ENCODE measurements at places on chromosomes 12 and 14.

DNA sequence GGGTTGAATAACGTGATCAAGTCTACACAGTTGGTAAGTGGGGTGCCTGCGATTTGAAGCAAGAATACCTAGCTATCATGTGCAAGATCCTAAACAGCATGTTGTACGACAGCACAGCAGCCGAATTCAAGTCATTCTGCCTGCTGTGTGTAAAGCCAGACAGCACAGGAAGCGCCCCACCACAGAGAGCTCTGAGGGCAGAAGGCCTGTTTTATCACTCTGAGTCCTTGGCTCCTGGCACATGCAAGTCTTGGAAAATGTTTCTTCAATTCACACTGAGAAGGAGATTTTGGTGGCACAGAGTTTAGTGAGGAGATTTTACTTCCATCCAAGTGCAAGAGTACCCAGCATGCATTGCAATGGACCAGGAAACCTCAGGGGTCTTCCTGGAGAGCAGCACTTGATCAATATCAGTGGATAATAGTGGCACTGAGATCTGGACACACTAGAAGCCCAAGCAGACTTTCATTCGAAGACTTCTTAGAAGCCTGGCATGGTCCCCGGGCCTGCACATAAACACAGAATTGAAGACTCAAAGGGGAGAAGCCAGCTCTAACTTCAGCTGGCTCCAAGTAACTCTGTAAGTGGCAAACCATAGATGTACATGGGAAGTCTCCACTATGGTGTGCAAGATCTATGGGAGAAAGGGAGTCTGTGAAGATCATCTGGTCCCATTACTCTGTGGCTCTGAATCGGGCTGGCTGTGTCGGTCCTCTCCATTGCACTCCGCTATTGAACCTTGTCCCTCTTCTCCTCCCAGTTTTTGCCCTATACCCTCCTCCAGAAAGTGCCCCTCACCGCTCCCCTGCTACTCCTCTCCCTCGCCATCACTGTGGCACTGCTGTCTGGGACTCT lies 1.5 kb upstream of the KRT1 start:
- no peak for DNase-seq

DNA sequence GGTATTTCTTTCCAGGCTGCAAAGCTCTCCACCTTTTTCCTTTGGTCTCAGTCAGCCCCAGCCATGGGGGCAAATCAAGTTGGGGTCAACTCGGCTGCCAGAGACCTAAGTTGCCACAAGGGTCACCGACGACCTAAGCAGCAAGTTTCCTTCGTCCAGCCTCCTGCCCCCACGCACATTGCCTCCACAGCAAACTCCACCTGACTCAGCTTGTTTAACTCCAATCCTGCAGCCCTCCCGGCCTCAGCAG lies 767 bp upstream of the KCNMB4 start:
- no peak for DNase-seq

GRCh38 chr14:87615822-87616679 lies 376.9 kb downstream of the GALC start:
- DNase-seq, result peak; percentile 47

DNA sequence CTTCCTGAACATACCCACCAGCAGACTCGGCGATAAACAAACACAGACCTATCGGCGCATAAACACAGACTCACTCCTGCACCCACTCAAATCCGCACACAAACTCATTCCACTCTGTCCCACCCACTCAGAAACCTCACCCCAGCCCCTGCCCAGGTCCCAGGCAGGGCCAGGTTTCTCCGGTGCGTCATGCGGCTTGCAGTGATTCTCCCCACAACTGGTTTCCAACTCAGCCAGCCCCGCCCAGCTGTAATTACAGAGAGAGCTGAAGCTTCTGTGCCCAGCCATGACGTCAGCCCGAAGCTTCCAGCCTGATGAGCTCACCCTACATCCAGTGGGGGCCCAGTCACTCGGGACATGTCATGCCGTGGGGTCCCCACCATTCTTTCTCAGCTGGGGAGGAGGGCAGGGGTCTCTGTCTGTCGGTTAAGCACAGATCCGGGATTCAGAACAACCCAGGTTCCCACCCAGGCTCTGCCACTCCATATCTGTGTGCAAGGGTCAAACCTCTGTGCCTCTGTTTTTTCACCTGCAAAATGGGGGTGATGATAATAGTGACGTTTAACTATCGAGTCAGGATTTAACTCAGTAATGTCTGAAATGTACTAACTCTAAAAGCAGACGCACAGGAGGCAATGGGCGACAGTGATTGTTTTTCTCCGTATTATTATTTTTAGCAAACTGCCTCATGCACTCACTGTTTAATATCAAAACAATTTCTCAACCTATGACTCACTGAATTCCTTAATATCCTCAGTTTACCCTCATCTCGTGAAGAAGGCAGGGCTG lies 2.3 kb upstream of the HSPB8 start:
- no peak for DNase-seq

GRCh38 chr14:31428011-31428410 lies 7.7 kb upstream of the HEATR5A start:
- no peak for DNase-seq

GRCh38 chr14:83058068-83058467 lies 1524.4 kb upstream of the SEL1L start:
- DNase-seq, result no peak

DNA sequence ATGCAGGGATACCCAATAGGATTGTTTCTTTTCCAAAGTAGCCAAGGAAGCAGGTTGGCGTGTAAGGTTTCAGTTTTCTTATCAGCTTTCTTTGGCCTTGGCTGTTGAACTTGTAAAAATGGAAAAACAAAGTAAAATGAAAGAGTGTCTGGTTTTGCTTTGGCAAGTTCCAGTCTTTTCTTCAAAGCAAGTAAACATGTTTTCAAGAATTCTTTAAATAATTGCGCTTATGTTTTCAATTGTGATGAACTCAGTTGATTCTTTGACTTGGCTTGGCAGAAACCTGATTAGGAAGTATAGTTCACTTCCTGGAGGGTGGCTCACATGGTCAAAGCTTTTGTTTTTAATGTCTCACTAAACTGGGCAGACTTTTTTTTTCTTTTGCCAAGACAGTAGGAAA lies 112.2 kb upstream of the USP44 start:
- no peak for DNase-seq

GRCh38 chr12:101002696-101003419 lies 207.2 kb downstream of the SLC5A8 start:
- no peak for DNase-seq

GRCh38 chr12:20646239-20646827 lies 48.8 kb upstream of the SLCO1C1 start:
- DNase-seq, result peak; percentile 54

GRCh38 chr14:63134801-63135200 lies 69.4 kb upstream of the RHOJ start:
- DNase-seq, result peak; percentile 21

DNA sequence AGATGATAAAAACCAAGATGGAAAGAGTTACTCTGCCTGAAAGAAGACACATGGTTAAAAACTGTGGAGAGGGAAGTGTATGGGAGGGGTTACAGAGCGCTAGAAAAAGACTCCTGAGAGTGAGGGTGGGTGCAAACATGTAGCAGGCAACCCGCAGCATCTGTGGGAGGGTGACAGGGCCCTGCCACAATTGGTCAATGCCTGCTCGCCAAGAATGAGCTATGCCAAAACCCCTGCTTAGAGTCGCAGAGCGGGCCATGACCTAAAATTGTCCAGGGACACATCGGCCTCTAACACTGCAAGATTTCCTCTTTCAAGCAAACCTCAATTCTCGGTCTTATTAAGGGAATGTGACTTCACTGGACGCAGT lies 700 bp downstream of the PRKAG1 start:
- no peak for DNase-seq

Data from NCI-H1105 (cell line).